ENCODE measurements at places on chromosomes 1 and 21.
A peak's percentile ranks its signal among the peaks of the same experiment; 100 is the strongest.

DNA sequence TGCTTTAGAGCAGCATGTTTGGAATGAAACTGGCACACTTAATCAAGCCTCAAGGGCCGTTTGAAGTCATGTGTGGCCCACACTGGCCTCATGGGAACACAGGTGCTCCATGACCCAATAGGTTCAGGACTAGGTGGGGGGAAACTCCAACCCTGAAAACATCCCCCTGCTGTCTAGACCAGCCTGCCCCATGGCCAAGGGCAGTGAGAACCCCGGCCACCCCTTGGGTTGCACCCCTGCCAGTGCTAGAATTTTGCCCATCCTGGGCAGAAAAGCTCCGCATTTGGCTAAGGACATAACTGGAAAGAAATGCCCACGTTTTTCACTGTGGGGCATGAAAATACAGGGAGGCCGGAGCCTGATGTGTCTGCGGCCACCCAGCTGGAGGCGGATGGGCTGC is 6.1 kb upstream of the PTGER3 start:
- DNase-seq = no peak

DNA sequence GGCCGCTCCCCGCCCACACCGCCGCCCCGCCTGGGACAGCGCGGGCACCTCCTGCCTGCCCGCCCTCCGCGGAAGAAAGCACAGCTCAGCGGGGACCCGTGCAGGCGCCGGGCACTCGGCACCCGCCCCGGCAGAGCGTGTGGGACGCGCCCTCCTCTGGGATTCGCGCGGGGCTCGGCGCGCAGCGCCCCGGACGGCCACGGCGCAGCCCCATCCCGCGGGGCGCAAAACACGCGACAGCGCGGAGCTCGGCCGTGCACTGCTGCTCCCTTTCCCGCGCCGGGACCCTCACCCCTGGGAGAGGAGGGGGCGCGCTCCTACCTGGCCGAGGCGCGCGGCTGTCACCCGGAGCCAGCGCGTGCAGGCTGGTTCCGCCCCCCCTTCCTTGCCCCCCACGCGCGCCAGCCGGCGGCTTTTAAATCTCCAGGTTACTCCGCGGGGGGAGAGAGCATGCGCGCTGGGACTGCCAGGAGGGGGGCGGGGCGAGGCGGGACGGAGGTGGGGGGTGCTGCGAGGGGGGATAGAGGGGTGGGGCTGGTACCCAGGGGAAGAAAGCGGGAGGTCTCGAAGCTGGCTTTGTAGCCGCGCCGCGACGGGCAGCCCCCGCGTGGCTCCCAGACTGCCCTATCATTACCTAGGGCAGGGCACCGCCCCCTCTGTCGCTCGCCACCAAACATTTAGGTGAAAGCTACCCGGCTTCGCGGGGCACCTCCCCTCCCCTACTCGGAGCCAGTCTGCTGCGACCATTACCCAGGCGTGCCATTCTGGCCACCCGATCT is at the start of gene SLC45A3:
Gene SLC45A3 (minus strand): TSS at position 437 of the 779 bp plus-strand sequence. CDS start 15,853 bp downstream, outside the sequence.
- no peak for DNase-seq

DNA sequence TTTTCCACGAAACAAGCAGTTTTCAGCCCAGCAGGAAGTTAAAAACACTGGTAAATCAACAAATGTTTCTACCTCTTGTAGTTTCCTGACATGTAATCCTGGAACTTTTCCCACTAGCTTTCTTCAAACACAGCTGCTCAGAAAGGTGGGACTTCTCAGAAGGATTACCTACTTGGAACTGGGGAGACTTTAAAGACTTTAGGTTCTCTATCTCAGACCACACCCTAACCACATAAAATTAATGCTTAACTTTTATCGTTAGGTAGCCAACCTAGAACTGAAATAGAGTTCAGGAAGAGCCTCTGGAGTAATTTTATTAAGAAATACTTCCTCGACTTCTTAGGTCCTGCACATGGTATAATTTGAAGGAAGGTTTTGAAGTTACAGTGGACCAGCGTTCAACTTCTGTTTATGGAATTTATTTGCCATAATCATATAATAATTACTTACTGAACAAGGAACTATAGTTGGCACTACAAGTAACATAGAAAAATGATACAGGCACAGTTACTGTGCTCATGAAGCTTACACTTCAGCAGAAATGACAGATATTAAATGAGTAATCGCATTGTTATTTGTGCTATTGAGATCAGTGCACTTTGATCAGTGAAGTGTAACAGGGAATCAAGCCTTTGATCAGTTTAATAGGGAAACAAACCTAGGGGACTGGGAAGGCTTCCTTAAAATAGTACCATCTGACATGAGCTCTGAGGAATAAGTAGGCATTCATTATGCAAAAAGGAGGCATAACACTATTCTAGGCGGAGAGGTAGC is at the start of gene BCL2L15:
Gene BCL2L15 (minus strand): TSS at position 180 of the 774 bp plus-strand sequence. CDS start 206 bp downstream, outside the sequence.
- no peak for DNase-seq

GRCh38 chr1:87330057-87330884 is 1.6 kb downstream of the LMO4 start:
- DNase-seq = no peak

- DNase-seq = no peak
These were observed 11.0 kb downstream of the JAK1 start for GRCh38 chr1:64955097-64956009.

- no peak for DNase-seq
These were observed 29.5 kb downstream of the SYT2 start for GRCh38 chr1:202680586-202681352.

DNA sequence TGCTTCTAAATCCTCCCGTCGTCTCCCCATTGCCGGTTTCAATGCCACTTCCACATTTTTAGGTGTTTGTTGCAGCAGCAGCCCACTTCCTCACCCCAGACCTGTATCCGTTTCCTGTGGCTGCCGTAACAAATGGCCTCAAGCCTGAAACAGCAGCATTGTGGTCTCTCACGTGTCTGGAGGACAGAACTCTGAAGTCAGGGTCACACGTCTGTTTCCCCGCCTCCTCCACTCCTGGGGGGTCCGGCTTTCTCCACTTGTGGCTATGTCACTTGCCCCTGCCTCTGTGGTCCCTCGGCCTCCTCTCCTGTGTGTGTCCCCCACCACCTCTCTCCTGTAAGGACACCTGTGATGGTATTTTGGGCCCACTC is 21.8 kb downstream of the TRPM2 start:
- no peak for DNase-seq

- DNase-seq = no peak
These were observed 33.4 kb downstream of the KRTAP10-1 start for GRCh38 chr21:44506279-44507255.

DNA sequence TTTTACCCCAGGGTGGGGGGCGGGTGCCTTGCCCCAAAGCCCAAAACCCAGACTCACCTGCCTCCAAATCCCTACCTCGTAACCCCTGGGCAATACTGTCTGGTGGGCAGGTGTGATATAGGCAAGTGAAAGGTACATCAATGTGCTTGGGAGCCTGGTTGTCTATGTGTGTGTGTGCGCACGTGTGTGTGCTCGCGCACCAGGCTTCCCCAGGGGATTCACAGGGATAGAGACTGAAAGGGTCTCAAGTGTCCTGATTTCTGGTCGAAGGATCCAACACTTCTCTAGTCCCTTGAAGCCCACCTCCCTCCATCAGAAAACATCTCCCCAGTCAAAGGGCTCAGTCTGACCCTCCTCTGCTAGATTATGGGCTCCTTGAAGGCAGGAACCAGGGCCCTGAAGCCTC is 28.9 kb upstream of the EPB41 start:
- DNase-seq = no peak

- DNase-seq = peak; percentile 58
These were observed 36.0 kb upstream of the IL19 start for GRCh38 chr1:206734499-206735142.

DNA sequence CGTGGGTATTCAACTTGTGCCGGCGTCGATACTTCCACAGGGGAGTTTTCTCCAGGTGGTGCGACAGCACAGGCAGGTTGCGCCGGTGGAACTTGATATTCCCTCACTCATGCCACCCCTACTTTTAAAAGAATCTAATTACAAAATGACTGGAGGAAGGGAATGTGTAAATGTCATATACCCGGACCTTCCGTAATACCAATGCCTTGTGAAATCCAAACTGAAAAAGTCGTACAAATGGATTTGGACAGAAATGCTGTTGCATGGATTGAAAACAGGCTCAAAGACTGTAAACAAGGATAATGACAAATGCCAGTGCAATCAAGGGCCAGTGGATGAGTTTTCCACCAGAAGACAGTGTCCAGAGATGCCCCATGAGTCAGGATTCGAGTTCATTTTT is 235.3 kb upstream of the USP25 start:
- no peak for DNase-seq

DNA sequence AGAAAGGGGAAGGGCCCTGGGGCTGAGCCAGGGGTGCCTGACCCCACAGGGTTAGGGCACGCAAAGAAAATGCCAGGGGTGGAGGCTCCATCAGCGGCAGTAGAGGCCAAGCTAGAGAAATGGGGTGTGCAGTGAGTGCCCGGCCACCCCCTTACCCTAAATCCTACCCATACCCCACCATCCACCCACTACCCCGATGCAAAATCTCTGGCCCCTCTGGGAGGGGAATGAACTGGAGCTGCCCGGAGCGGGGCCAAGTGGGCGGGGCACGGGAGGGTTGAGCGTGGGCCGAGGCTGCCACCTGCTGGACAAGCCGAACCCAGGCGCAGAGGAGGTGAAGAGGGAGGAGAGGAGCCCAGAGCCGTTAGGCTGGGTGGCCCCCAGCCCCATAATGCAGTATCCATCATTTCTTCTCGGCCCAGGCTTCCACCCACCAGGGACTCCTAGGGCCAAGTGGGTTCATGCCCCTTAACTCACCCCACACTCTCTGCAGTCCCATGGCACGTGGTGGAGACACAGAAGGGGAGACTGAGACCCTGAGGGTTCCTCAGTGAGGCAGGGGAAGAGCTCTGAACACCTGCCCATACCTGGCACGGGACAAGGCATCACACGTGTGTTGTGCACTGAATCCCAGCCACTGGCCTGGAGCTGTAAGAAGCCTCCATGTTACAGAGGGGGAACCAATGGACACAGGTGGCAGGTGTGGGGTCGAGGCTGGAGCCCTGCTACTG is 1.4 kb upstream of the C1QC start:
- peak; percentile 42 for DNase-seq

GRCh38 chr1:82644186-82644915 is 843.6 kb downstream of the ADGRL2 start:
- no peak for DNase-seq

DNA sequence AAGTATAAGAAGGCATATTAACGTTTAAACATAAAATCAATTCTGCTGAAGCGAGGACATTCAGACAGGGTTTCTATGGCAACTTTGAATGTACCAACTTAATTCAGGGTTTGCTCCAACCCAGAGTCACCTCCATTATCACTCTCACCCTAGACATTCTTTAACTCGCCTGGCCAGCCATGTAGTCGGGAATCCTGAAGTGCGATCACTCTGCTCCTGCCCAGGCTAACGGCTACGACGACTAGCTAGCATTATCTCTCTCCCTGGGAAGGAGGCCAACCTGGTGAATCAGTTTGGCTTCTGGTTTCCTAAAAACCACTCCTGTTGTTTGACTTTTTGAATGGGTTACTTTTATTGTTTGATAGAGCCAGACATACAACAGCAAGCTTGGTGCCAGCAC is 38.9 kb upstream of the ZBTB18 start:
- no peak for DNase-seq

DNA sequence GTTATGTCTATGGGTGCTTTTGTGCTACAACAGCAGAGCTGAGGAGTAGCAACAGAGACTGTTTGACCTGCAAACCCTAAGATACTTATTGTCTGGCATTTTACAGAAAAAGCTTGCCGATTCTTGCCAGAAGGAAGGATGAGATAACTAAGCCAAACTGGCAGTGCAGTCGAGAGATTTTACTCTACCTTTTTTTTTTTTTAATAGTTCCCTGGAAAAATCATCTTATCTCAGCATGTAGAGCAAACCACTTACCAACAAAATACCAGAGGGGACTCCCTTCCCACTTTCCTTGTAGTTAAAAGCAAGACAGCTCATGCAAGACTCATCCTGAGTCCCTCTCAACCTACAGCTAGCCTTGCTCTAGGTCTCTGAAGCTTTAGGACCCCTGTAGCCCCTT is 132.9 kb downstream of the SYT2 start:
- no peak for DNase-seq

- DNase-seq = no peak
These were observed 239.5 kb downstream of the FOXD2 start for GRCh38 chr1:47677241-47677940.

DNA sequence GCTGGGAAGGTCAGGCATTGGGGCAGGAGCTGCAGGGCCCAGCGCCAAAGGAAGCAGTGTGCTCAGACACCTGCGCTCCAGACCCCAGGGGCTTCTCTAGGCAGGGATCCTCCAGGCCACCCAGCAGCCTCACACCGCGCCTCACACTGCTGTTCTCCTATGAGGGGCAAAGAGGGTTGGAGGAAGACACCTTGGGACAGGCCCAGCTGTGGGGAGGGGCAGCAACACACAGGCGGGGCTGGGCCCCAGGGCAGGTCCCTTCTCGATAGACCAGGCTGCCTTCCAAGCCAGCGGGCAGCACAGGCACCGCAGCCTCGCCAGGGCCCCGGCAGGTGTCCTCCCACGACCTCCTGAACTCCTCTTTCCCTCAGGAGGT is 20.7 kb upstream of the PRSS38 start:
- no peak for DNase-seq

- DNase-seq = no peak
These were observed 788 bp upstream of the EDEM3 start for GRCh38 chr1:184755226-184756065.

DNA sequence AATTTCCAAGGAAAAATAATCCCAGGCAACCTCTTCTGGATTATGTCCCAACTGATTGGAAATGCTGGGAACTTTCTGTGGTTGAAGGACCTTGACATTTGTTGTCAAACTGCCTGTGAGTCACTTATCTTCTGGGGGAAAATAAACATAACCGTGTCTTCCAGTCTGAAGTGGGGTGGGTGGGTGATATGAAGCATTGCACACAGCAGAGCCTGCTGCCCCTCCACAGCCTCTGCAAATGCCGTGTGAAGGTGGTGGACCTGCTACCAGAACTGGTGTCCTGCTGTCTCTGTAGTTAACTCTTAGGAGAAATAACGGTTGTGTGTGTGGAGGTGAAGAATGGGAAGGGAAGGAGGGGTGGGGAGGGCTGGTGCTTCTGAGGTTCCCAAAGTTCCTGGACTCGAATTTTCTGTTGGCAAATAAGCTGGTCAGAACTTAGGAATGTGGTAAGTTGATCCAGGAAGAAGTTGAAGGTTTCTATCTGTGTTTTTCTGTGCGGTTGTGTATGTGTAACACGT is 23.2 kb downstream of the GALNT2 start:
- DNase-seq = no peak

GRCh38 chr1:243597383-243597782 is 252.7 kb downstream of the AKT3 start:
- DNase-seq = no peak

GRCh38 chr1:157166590-157166989 is 28.4 kb upstream of the ETV3 start:
- DNase-seq = no peak

- DNase-seq = no peak
These were observed 98.9 kb upstream of the COL6A1 start for GRCh38 chr21:45882645-45883044.
